ENCODE measurements at places on chromosomes 13 and 19. TPM values are rescaled to one million over a fixed set of nuclear protein-coding genes. Genes with fewer than 3 reads are reported as not detected.

The SYCN gene
- not detected for total RNA-seq

GRCh38 chr13:52105841-52106240 is 23.0 kb downstream of the NEK5 start:
- no peak for DNase-seq
- H3K4me1 ChIP-seq: no peaks in the 10 kb centered on the region
- peaks cover 6% of the 10 kb centered on the region for H3K27me3 ChIP-seq
- no peak overlapping the region for H3K27ac ChIP-seq
- H3K36me3 ChIP-seq: no peaks in the 10 kb centered on the region
- no peak overlapping the region for H3K4me3 ChIP-seq

- H3K4me1 ChIP-seq: peaks cover 38% of the 10 kb centered on the region
- DNase-seq: peak; percentile 85
- peak overlapping the region; percentile 96 for H3K27ac ChIP-seq
- peaks cover 20% of the 10 kb centered on the region for H3K36me3 ChIP-seq
- peaks cover 2% of the 10 kb centered on the region for H3K27me3 ChIP-seq
- H3K4me3 ChIP-seq: peak overlapping the region; percentile 85
These were observed 5.3 kb downstream of the SBNO2 start for GRCh38 chr19:1168572-1169410.

GRCh38 chr19:5147074-5147977 is 178.4 kb downstream of the KDM4B start:
- peaks cover 6% of the 10 kb centered on the region for H3K36me3 ChIP-seq
- no peak for DNase-seq
- no peak overlapping the region for H3K27ac ChIP-seq
- H3K4me1 ChIP-seq: no peaks in the 10 kb centered on the region
- no peak overlapping the region for H3K4me3 ChIP-seq

The DHDH gene
- not detected for total RNA-seq

The ZNF331 gene
- 10.1 TPM for total RNA-seq

The IL12RB1 gene
- total RNA-seq: not detected

The ANGPTL8 gene
- not detected for total RNA-seq

GRCh38 chr19:50736338-50736737 is 13.2 kb downstream of the CLEC11A start:
- no peaks in the 10 kb centered on the region for H3K4me1 ChIP-seq
- peaks cover 39% of the 10 kb centered on the region for H3K27me3 ChIP-seq
- no peak for DNase-seq

- H3K27me3 ChIP-seq: no peaks in the 10 kb centered on the region
- no peaks in the 10 kb centered on the region for H3K36me3 ChIP-seq
- H3K27ac ChIP-seq: peak overlapping the region; percentile 74
- H3K4me3 ChIP-seq: peak overlapping the region; percentile 90
- peaks cover 27% of the 10 kb centered on the region for H3K4me1 ChIP-seq
These were observed 1.3 kb downstream of the TMTC4 start for GRCh38 chr13:100673376-100673712.

DNA sequence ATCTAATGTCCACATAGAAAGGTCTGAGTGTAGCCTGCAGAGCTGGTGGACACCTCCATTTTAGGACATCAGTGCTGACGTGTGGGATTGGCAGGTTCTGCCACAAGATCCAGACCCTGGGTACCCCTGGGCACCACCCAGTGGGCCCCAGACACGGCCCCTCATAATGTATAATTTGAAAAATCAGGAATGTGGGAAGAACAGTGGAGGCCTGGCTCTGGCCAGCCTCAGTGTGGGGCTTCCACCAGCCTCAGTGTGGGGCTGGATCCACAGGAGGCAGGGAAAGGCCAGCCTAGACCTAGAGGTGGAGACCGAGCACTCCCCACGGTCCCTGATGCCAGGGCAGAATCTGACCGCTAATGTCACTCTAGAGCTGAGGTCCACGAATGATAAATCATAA is 150.7 kb upstream of the SOX1 start:
- H3K36me3 ChIP-seq: no peaks in the 10 kb centered on the region
- H3K4me1 ChIP-seq: no peaks in the 10 kb centered on the region
- H3K4me3 ChIP-seq: no peak overlapping the region
- H3K27ac ChIP-seq: no peak overlapping the region
- no peak for DNase-seq

GRCh38 chr13:24218977-24219376 is 58.5 kb downstream of the SPATA13 start:
- no peak overlapping the region for H3K27ac ChIP-seq
- H3K27me3 ChIP-seq: no peaks in the 10 kb centered on the region
- H3K4me1 ChIP-seq: peaks cover 31% of the 10 kb centered on the region

GRCh38 chr13:21031594-21032275 is 29.7 kb downstream of the LATS2 start:
- H3K27me3 ChIP-seq: peaks cover 6% of the 10 kb centered on the region
- H3K27ac ChIP-seq: peak overlapping the region; percentile 15
- H3K36me3 ChIP-seq: peaks cover 21% of the 10 kb centered on the region
- peaks cover 63% of the 10 kb centered on the region for H3K4me1 ChIP-seq

DNA sequence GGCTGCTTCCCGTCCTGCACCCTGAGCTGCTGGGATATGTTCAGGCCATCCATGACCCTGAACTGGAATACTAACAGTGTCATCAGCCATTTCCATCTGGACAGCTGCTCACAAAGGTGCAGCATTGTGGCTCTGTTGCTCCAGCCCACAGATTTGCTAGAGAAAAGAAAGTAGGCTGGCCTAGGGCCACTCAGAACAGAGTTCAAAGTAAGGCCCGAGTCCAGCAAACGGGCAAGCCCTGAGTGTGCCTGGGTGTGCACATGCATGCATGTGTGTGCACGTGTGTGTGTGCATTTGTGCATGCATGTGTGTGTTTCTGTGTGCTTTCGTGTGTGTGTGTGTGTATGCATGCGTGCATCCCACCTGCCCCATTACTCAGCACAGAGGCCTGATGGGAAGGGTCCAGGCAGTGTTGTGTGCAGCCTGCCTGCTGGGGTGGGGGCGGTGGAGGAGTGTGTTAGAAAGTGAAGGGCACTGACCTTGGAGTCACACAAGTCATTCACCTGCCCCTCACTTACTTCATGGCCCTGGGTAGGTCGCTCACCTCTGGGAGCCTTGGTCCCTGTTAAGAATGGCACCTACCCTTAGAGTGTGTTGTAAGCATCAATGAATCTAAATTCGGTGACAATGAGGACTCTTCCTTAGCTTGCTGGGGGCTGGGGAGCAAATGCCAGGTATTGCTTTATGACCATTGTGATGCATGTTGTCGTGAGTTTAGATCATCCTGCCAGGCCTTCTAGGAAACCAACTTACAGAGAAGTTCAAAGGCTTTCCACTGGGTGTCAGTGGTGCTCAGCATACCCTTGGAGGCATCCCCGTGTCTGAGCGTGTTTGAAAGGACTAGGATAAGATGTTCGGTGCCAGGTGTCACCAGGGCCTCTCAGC is 53.2 kb downstream of the GPR12 start:
- peaks cover 24% of the 10 kb centered on the region for H3K27me3 ChIP-seq
- no peaks in the 10 kb centered on the region for H3K4me1 ChIP-seq
- no peak overlapping the region for H3K27ac ChIP-seq
- no peak overlapping the region for H3K4me3 ChIP-seq
- H3K36me3 ChIP-seq: no peaks in the 10 kb centered on the region

GRCh38 chr19:16342002-16342715 is 17.5 kb downstream of the KLF2 start:
- no peaks in the 10 kb centered on the region for H3K36me3 ChIP-seq
- peaks cover 48% of the 10 kb centered on the region for H3K4me1 ChIP-seq
- no peaks in the 10 kb centered on the region for H3K27me3 ChIP-seq
- no peak for DNase-seq
- peak overlapping the region; percentile 28 for H3K27ac ChIP-seq
- H3K4me3 ChIP-seq: no peak overlapping the region

- H3K27ac ChIP-seq: peak overlapping the region; percentile 47
- H3K27me3 ChIP-seq: peaks cover 9% of the 10 kb centered on the region
- peaks cover 52% of the 10 kb centered on the region for H3K4me1 ChIP-seq
- DNase-seq: peak; percentile 73
- no peak overlapping the region for H3K4me3 ChIP-seq
These were observed 7.8 kb downstream of the CIC start for GRCh38 chr19:42276821-42277220.

DNA sequence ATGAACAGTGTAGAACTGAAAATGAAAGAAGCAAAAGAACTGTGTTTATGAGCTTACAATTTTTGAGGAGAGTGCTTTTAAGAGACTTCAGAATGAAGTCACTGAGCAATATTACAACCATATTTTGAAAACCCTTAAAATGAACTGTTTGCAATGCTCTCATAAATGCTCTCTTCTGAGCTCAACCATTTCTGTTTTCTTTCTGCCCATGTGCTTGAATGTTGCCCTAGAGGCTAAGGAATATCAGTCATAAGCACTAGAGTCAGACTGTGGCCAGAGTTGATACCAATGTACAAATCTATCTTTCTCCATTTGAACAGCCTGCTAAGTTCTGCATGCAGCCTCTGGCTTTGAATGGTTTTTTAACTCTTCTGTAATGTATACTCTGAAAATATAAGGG is 1092.8 kb downstream of the PCDH9 start:
- H3K36me3 ChIP-seq: no peaks in the 10 kb centered on the region
- no peaks in the 10 kb centered on the region for H3K27me3 ChIP-seq
- H3K4me1 ChIP-seq: peaks cover 14% of the 10 kb centered on the region
- no peak overlapping the region for H3K4me3 ChIP-seq

Measured in HFFc6 (cell line).